ENCODE measurements at places on chromosomes 13 and 19.

GRCh38 chr19:6687114-6687513 lies 17.2 kb upstream of the TNFSF14 start:
- DNase-seq, result no peak

DNA sequence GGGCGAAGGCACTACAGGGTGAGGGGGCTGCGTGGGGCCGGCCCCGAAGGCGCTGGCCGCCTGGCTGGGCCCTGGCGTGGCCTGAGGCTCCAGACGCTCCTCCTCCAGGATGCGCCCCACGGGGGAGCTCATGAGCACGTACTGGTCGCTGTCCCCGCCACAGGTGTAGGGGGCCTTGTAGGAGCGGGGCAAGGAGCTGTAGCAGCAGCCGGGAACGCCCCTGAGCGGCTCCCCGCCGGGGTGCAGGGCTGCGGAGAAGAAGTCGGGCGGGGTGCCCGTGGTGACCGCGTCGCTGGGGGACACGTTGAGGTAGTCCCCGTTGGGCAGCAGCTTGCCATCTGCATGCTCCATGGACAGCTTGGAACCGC lies 3.0 kb downstream of the IRS2 start:
- DNase-seq, result peak; percentile 36

DNA sequence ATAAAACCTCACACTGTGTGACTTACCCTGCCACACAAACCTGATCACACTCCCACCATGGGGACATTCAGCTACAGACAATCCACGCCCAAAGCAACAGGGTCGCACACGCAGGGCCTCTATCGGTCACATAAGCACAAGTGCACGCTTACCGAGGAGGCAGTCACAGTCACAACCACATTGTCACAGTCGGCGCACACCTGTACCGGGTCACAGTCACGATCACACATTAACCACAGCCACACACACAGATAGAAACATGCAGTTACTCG lies 579 bp downstream of the ZNF566 start:
- DNase-seq, result peak; percentile 31

DNA sequence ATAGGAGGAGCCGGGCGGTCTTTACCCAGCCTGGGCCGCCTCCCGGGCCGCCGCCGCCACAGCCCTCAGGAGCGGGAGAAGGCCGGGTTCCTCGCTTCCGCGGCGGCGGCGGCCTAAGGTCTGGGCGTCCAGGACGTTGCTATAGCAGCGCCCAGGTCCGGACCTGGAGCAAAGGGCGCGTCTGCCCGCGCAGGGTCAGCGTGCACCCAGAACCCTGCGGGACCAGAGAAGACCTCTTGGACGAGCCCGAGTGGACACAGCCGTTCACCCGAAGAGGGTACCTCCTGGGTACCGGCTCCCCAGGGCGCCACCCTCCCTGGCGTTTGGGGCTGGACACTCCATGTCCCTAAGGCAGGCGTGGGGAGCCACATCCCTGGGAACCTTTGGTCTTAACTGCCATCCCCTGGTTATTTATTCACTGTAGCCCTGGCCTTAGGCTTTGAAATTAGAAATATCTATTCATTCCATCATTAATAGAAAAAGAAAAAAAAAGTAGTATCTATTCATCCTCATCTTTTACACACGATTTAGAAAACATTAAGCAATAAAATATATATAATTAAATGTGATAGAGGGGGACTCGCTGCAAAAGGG lies 2.4 kb downstream of the DZIP1 start:
- DNase-seq, result no peak

GRCh38 chr13:68190818-68191217 lies 960.7 kb upstream of the PCDH9 start:
- no peak for DNase-seq

DNA sequence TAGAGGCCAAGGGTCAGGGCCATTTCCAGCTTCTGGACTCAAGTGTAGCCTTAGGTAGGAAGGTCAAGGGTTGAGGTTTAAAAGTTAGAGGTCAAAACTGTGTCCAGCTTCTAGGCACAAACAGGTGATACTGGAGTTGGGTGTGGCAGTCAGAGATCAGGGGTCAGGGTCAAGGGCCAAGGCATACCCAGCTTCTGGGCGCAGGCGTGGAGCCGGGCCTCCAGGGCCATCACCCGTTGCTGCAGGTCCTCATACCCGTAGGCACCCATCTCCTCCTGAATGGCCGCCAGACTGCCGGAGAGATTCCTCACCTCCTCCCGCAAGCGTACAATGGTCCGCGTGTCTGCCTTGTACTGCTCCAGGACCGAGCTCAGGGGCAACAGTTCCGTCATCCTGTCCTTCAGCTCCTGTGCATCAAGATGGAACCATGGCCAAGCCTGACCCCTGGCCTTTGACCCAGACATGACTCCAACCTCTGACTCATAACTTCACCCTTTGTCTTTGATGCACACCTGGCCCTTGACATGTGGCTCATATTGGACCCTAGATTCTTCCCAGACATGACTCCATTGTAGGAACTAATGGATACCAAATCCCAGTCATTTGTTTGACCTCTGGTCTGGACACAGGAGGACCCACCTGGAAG lies 22.1 kb downstream of the PIN1 start:
- DNase-seq, result no peak

GRCh38 chr13:61123538-61124289 lies 291.9 kb downstream of the PCDH20 start:
- DNase-seq, result peak; percentile 21

GRCh38 chr19:49340069-49340864 lies 5.1 kb downstream of the CD37 start:
- peak; percentile 40 for DNase-seq

DNA sequence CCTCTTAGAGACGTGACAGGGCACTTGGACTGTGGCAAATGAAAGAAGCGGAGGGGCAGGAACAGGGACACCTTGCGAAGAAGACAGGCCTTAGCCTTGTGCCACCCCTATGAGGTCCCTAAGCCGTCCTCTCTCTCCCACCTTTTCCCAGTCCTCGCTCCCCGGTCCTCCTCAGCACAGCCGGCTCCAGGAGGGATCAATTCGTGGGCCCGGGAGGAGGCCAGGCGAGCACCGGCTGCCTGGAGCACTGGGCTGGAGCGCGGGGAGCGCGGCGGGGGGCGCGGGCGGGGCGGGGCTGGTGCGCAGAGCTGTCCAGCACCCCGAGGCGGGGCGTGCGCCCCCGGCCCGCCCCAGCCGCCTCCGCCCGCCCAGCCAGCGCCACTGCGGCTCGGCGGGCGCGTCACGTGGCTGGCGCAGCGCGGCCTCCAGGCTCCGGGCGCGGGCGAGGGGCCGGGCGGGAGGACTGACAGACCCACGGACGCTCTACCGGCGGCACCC lies at the start of gene LRP3:
LRP3 (plus strand) TSS at position 466 of the 498 bp plus-strand sequence. CDS start 456 bp downstream, outside the sequence.
- peak; percentile 69 for DNase-seq

- DNase-seq, result no peak
Measured at GRCh38 chr13:34416971-34417380, 525.1 kb upstream of the NBEA start.

DNA sequence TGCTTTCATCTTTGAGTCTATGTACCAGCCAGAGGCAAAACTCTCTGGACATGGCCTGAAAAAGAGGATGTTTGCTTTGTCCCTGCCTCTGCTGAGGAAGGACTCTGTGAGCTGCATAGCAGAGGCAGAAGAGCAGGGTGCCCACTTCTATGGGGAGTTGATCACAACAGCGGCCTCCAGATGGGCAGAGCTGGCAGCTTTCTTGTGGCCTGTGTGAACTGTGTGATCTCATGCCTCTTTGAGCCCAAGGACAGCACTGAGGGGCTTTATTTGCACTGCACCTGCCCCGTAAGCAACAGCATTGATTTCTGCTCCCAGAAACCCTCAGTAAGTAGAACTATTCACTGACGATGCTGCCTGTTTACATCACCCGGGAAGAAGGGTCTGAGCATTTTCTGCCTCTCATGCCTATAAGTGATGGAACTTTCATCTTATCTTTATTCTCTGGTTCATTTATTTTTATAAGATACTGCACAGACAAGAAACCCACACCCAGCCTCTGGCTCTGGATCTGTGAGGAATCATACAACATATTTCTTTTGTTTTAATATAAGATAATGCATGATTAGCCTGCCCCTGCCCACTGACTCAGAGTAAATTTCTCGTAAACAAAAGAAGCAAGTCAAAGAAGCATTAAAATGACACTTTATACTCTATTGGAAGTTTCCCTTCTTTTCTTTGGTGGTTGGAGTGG lies 244.2 kb upstream of the SOX21 start:
- DNase-seq, result no peak

- DNase-seq, result no peak
Measured at GRCh38 chr13:76769271-76769791, 116.9 kb downstream of the KCTD12 start.
